ENCODE measurements at places on chromosomes 1 and 21.

DNA sequence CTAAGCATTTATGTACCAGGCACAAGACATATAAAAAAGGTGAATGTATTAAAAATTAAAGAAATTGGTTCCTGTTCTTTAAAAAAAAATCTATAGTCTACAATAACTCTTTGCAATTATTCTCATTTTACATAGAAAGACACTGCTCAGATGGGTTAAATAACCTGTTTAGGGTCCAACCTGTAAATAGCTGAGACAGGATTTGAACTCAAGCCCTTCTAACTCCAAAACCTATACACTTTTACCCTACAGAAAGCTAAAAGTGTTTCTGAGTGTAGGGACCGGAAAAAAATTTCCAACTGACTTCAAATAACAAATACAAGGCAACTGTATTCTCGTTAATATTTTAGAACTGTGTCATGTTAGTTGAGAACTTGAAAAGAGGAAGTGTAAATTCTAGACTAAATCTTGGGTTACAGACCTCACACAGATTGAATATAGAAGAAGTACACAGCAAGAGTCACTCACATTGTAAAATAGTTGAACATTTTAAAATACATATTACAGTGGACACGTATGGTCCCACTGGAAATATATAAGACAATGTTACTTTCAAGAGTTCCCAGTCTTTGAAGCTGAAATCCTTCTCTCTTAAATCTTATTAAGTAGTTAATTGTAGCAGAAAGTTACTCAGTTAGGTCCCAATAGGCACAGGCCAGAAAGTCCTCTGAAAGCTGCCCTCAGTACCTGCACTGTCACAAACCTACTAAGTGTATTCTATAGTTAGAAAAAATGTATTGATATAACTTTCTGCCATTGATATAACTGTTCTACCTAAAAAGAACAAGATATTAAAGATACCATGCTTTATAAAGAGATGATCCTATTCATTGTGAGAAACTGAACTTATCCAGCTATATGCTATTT, 7.3 kb downstream of the EDEM3 start:
- DNase-seq: no peak

DNA sequence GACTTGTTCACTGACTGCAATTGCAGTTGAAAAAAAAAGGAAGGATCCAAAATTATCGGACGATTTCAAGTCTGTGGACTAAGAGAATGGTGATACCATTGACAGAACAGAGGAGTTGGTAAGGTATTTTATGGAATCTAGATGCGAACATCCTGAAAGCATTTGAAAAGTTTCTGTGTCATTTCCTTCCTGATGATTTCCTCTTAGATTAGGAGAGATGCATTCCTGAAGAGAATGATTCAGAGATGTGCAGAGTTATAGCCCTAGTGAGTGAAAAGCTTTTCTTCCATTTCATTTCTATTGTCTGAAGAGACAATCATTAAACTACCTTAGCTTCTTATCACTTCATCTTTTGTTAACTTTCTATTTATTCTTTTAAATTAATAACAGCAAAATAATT, 200.0 kb downstream of the KCNK2 start:
- no peak for DNase-seq

DNA sequence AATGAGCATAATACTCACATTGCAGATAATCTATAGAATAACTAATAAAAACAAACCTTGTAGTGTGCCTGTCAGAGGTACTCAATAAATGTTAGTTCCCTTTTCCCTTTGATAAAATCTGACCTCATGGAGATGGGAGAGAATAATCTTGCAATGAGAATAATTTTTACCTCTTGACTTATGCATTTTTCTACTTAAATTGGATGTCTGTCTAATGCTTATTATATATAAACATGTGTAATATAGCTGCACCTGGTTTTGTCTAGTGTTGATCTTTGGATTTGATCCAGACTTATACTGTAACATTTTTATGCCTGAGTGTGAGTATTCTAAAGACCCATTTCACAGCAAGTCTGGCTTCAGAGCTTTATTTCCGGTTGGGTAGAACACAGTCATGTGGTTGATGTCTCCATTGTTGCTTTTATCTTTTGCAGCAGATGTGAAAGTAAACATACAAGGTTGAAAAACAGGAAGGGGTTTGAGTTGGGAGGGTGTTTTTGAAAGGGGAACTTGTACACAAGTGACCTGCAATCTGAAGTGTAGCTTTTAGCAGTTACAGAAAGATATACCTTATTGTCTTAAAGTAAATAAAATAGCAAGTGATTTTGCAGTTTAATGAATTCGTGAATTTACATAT, 12.4 kb downstream of the EPB41 start:
- no peak for DNase-seq

DNA sequence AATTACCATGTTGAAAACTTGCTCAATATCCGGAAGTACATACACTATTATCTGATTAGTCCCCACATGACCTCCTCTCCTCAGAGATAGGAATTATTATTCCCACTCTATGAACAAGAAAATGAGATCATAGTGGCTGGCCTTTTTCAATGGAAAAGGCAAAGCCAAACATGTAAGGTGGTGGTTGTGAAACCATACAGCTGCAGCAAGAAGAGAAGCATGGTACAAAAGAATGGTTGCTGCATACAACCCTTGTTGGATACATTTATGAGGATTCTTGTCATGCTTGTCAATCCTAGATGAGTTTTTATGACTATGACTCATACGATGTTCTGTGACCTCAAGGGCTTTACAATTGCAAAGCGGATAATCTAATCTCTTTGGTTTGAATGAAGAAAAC, 514.7 kb downstream of the PLPP3 start:
- no peak for DNase-seq

DNA sequence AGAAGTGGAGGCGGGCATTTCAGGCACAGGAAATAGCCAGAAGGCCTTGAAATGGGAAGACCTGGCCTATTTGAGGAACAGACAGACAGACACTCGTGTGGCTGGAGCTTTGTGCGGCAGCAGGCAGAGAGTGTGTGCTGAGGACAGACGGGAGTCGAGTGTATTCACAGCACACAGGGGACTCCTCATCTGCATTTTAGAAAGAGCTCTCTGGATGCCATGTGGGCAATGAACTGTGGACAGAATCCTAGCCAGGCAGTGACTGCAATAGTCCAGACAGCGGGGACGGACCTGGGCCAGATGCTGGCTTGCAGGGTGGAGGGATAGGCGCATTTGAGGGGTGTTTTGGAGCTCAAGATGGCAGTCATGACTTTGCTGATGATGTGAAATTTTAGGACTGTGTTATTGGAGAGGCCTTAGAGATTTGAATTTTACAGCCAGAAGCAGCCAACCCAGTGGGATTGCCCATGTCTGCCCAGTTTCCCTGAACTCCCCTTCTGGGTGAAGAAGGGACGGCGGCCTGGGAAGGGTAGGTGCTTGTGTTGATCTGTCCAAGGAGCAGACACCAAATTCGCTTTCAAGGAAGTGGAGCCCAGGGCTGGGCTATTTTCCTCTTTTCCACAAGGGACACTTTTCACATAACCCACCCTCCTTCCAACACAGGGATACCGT, 43.7 kb downstream of the CHAF1B start:
- no peak for DNase-seq

- DNase-seq: peak; percentile 61
Observed at GRCh38 chr1:14810595-14811361, 212.3 kb downstream of the KAZN start.

GRCh38 chr21:35646606-35647005, 413.7 kb downstream of the SETD4 start:
- DNase-seq: no peak

GRCh38 chr21:38092051-38092450, 164.7 kb upstream of the KCNJ15 start:
- DNase-seq: no peak

All from right hindlimb (tissue), 1 donor.